ENCODE measurements at places on chromosomes 7 and 10. TPM values are rescaled to one million over a fixed set of nuclear protein-coding genes. Genes with fewer than 3 reads are reported as not detected.

Gene FASTK
- 80.0 TPM for total RNA-seq

Gene GIMAP1
- total RNA-seq: not detected

Gene BMPER
- 5.4 TPM for total RNA-seq

Gene PLPP4
- total RNA-seq: 0.16 TPM

Gene IRF5
- 13.4 TPM for total RNA-seq

Gene HOXA7
- 5.1 TPM for total RNA-seq

Gene AKR1C8
- not detected for total RNA-seq

Gene IDI2
- total RNA-seq: not detected

Gene AKR1C3
- 1,294 TPM for total RNA-seq

Gene LHFPL3
- not detected for total RNA-seq

Gene GNG11
- 37.4 TPM for total RNA-seq

All from A549 treated with Mapracorat at 1 μM for 4 hours (cell line).